Activated T-cell treated with anti-CD3 and anti-CD28 coated beads, Interleukin-2, amount 50 U/mL, for 1 hour (primary cell): ENCODE measurements at places on chromosomes 7 and 10.

DNA sequence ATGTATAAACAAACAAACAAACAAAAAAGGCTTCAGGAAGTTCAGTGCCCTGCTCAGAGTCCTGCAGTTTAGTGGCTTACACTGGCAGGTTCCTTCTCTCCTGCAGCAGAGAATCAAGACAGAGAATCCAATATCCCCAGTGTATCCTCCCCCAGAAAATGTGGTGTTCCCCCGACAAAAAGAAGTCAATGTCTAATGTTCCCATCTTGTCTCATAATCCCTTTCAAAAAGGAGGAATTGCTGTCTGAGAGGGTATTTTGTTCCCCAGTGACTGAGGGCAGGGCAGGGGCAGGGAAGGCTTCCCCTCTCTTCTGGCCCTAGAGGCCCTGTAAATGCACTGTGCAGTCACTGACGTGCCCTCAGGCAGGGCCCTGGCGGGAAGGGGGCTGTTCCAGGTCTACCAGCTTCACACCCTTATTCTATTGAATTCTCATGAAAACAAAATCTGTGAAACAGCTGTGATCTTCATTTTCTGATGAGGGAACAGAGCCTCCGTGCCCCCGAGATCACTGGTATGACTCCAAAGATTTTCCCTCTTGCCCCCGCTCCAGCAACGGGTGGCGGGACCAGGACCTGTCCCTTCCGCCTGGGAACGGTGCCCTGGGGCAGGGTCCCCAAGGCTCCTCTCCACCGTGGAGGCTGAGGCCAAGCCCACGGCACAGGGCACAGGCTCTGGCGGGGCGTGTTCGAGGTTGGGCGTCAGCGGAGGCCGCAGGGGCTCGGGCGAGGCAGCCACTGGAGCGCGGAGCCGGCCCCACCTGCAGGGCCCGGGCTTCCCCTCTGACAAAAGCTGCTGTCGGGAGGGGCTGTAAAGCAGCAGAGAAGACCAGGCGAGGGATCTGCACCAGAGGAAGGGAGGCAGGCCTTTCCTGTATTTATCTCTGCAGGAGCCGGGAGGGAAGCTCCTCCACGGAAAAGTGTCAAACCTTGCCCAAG lies 13.4 kb upstream of the WDFY4 start:
- no peak for DNase-seq

GRCh38 chr7:90387470-90388240 lies 15.6 kb upstream of the CLDN12 start:
- no peak for DNase-seq

DNA sequence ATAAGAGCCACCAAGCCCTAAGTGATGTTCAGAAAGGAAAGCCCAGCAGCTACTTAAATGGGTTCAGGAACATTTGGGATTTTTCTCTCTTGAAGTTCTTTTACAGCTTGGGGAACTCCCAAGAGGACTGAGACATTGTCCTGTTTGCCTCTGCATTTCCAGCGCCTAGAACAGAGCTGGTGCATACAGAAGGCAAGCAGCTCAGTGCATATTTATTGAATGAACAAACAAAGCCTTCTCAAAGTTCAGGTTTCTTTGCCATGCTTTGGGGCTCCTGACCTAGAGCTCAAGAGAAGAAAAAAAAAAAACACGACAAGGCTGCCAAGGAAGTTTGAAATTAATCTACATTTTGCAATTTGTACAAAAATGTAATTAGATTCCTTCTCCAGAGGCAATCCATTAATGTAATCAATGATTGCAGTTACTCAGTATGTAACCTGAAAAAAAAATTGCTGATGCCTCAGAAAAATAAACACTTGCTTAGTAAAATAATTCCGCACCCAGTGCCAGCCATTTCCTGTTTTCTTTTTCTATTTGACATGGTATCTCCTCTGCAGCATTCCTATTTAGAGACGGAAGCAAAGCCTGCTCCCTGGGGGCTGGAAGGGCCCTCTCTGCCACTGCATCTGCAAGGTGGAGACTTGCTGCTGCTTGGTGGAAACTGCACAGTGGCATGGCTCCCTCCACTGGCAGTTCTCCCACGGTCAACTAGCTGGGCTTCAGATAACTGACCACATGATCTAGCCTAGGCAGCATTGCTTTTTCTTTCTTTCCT lies 157.3 kb downstream of the TMEM178B start:
- DNase-seq = no peak

DNA sequence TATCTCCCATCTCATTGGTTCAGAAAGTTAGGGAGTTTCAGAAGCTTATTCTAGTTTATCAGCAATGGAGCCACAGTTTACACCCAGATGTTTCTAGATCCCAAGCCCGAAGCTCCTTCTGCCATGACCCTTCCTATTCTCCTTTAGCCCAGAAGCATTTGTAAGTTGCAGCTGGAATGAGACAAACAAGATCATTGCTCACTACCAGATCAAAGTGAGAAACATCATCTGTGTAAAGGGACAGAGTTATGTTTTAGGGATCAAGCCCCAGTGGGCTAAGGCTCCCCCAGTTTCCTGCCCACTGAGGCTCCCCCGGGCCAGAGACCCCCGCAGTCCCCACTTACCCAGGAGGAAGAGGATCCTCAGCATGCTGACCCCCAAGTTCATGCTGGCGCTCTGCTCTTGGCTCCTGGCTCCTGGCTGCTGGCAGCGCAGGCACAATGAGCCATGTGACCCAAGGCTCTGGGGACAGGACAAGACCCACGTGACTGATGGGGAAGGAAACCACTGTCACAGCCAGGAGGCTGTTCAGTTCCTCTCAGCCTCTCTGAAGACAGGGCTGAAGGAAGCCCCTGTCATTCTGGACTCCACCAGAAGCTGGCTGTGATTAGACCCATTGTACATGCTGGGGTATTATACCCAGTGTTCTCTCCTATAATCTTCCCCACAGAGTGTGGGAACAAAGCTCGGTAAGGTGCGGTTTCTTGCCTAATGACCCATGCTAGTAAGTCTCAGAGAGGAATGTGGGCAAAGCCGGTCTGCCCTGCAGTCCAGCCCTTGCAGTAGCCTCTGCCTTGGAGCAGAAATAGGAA lies at the start of gene TMEM273:
Gene TMEM273 (minus strand): TSS at position 442 of the 812 bp plus-strand sequence. CDS start 55 bp downstream, at position 387.
- DNase-seq = peak; percentile 22

DNA sequence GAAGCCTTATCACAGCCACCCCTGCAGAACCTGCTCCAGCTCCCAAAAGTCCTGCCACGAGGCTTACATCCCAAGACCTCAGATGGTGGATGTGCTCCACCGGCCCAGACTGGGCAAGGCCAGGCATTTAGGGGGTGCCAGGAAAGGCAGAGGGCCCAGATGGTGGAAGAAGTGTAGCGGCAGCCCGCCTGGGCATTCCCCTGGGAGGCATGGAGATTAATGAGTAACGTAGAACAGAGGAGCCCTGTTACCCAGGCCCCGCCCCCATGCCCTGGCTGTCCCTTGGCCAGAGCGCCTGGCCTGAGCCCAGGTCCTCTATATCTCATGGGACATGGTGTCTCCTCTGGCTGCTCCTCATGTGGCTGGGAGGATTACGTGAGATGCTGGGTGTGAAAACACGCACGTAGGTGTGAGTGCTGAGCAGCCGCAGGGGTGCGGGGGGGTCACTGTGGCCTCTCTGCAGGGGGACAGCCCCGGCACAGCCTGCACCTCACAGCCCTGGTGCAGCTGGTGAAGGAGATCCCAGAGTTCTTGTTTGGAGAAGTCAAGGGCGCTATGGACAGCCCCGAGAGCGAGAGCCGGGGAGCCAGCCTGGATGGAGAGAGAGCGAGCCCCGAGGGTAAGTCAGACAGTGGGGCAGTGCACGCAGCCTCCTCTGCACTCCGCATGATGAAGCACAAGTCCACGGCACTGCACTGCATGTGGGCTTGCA lies 52.9 kb downstream of the ZNF467 start:
- DNase-seq = no peak
